ENCODE measurements at places on chromosomes 7 and 10. TPM values are rescaled to one million over a fixed set of nuclear protein-coding genes. Genes with fewer than 3 reads are reported as not detected.

Gene LEP
- 0.36 TPM for total RNA-seq

Gene SPDYE11
- not detected for total RNA-seq

Gene CPSF4
- 101 TPM for total RNA-seq

Gene SYT15B
- under 0.01 TPM for total RNA-seq

DNA sequence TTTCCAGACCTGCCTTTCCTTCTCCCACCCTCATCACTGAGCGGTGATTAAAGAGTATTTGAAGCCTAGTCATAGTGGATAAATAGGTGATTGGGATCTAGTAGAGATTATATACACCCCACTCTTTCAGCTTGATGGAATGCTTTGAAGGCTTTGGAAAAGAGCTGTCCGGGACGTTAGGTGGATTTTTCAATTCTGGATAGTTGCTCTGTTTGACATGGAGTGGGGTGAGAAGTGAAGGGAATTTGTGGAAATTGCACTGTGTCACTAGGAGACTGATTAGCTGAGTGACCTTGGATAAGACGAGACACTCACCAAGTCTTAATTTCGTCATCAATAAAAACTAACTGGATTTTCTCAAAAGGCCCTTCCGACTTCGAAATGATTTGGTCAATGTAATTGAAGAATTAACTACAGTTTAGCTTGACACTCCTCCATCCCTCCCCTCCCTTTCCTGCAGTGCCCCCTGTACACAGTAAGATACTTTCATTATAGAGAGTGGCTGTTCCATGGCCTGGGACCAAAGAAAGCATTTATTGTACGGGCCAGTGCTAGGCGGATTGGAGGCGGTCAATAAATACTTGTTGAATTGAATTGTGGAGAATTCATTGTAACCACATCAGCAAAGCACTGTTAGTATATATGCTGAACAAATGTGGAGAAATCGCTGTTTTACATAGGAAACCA, 962 bp downstream of the ZKSCAN1 start:
- DNase-seq, result peak; percentile 70

GRCh38 chr7:50309721-50310120, 5.2 kb downstream of the IKZF1 start:
- no peak for DNase-seq

DNA sequence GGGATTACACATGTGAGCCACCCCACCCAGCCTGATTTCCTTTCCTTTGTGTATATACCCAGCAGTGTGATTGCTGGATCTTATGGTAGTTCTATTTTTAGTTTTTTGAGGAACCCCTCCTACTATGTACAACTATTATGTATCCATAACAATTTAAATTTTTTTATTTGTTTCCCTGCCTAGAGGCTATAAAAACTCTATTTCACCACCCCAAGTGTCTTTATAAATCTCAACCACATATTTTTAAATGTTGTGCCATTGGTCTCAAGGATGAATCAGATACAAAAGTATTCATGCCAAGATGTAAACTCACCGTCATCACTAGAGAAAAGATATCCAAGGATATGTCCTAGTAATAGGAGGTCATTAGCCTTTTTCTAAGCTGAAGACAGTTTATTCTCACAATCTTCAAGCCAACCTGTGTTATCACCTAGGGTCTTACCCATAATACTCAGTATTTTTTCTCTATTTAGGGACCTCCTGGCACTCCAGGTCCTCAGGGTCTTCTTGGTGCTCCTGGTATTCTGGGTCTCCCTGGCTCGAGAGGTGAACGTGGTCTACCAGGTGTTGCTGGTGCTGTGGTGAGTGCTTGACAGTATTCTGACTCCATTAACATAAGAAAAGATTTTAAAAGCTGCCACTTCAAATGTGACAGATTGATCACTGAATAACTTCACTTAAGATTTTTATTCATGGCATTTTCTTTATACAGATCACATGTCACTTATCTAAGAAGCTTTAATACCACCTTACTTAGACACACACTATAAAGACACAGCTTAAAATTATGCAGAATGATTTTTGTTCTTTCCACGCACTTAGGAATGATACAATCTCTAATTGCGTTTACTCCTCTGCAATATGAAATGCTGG, 29.4 kb downstream of the COL1A2 start:
- no peak for DNase-seq

DNA sequence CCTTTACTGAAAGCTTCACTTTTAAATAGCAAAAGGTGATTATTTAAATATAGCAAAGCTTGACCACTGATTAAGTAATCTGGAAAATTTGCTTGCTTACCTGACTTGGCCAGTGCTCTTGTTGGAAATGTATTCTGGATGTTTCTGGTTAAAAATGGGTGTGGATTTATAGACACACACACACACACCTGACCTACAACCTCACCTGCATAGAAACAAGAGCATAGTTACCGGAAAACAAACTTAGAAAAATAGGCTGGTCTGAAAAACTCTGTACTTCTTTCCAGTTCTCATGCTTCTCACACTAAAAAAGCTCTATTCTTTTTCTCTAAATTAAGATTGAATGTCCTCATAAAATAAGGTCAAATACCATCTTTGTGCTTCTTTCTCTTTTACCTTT, at the start of gene AGR3:
AGR3 (minus strand) TSS at position 140 of the 400 bp plus-strand sequence. CDS start 3,365 bp downstream, outside the sequence.
- no peak for DNase-seq

DNA sequence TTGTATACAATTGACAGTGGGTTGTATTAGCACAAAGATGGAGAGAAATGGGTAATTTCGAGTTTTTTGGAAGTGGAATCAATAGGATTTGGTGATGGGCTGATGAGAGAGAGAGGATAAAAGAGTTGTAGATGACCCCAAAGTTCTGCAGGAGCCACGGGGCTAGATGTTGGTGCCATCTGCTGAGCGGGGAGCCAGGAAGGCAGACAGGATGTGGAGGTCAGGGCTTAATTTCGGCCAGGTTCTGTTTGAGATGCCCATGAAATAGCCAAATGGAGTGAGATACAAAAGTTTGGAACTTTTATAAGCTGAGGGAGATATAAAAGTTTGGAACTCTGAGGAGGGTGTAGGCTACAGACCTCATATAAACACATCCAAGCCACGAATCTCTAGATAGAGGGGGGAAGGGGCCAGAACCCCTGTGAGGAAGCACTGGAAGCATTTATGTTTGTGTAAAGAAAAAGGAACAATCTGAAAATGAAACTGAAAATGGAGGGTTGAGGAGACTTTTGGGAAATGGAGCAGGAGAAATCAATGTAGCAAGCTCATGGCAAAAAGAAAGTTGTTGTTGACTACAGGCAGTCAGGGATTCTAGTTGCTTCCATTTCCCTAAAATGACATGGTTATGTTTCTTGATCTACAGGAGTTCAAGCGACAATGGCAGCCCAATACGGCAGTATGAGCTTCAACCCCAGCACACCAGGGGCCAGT, 2.2 kb downstream of the GIMAP4 start:
- peak; percentile 21 for DNase-seq

- DNase-seq, result no peak
These were observed 2.0 kb downstream of the NRP1 start for GRCh38 chr10:33332183-33333065.

DNA sequence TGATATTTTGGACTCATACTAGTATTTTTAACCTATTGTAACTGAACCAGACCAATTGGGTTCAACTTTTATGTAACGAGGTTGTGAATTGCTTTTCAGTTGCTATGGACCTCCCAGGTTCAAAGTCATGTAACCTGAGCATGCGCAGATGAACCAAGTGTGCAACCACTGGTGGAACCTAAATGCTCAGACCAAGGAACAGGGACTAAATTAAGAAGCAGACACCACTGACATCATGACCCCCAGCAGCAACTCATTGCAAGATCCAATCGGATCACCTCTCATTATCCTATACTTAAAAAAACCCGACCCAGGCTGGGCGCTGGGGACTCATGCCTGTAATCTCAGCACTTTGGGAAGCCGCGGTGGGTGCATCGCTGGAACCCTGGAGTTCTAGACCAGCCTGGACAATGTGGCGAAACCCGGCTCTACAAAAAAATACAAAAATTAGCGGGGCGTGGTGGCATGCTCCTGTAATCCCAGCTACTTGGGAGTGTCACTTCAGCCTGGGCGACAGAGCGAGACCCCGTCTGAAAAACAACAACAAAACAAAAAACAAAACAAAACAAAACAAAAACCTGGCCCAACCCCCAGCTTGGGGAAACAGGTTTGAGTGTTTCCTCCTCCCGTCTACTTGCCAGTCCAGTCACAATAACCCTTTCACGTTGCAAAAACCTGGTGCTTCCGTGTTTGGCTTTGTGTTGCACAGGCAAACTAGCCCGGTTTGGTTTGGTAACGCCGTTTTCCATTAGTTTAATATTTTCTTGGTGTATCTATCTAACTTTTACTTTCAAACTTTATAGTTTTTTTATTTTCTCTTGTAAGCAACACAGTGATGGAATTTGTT, 11.3 kb upstream of the ZNF518A start:
- DNase-seq, result no peak

DNA sequence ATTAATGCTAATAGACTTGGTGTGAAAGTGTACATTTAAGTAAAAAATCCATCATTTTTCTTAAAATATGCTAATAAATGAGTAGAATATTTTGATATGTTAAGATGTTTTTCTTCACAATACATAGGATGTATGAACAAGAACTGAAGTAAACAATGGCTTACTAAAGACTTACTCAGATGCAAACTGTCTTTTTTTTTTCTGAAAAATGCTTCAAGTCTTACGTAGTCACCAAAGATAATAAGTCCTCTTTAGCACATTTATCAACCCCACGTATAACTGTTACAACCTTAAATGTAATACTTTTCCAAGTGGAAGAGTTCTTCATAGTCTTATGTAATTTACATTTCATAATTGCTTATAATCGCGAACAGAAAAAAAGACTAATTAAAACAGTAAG, 54.8 kb downstream of the MDFIC start:
- no peak for DNase-seq

Measured in osteoblast (primary cell).